ENCODE measurements at places on chromosomes 6 and 20.

DNA sequence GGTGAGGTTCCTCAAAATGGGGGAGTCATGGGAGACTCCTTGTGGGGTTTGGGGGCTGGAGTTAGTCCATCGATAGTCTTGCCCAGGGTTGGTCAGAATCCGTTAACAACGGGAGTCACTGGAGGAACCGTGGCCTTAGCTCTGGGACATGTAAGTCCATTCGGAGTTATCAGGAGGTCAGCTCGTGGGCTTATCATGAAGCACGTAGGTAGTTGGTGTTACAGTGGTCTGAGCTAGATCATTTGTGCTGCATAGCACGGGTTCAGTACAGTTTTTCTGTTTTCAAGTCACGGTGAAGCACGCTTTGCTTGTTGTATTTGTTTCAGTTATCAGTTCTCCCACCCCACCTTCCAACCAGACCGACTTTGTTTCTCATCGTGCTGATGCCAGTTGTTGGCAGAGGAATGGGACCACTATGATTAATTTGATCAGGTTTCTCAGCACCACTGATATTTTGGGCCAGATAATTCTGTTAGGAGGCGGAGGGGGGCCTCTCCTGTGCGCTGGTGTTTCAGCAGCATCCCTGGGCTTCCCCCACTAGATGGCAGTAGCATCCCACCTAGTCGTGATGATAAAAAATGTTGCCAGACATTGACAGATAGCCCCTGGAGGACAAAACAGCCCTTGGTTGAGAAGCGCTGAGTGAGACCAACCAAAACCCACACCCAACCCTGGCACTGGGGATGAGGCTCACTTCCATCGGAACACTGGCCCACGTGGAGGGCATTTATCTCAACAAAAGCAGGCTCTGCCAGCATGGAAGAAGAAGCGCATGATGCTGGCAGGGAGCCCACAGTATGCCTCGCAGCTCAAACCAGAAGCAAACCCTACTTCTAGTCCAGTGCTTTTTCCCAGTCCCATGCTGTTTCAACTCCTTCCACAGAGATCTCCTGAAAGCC, 2.2 kb upstream of the APMAP start:
- peak; percentile 84 for DNase-seq

- no peak for DNase-seq
Measured at GRCh38 chr6:132690678-132691077, 23.2 kb downstream of the VNN1 start.

- DNase-seq: no peak
Measured at GRCh38 chr6:149468179-149468578, 16.6 kb downstream of the ZC3H12D start.

DNA sequence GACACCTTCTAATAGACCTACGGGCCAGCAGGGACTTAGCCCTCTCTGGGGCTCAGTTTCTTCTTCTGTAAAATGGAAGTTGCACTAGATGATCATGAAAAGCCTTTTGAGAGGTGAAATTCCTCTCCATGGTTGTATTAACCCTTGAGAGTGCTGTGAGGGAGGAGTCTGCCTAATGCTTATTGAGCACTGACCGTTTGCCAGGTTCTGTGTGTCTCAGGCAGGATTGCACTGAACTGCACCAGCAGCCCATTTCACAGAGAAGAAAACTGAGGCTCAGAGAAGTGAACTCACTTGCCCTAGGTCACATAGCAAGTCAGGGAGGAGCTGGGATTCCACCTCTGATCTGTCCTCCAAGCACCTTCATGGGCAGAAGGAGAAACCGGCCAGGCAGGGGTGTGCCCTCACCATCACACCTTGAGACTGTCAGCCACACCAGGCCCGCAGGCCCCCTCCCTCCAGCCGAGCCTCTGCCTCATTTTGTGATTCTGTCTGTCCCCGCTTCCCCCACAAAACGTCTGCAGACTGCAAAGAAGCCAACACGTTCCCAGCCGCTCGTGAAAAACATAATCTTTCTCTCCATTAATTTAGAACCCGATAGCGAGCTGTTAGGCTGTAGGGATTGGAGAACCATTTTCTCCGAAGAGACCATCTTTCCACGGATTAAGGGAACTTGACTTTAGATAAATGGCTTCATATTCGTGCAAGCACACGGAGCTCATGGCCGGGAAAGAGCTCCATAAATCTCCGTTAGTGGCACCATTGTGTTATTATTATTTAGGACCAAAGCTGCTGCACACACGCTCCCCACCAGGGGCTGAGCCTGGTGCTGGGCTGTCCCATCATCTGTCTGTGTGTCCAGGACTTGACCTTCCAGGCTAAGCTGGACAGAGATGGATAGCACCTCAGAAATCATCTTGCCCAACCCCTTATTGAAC, 46.0 kb downstream of the KIAA1755 start:
- DNase-seq: no peak

GRCh38 chr6:161462148-161462547, 188.3 kb upstream of the AGPAT4 start:
- DNase-seq: no peak

DNA sequence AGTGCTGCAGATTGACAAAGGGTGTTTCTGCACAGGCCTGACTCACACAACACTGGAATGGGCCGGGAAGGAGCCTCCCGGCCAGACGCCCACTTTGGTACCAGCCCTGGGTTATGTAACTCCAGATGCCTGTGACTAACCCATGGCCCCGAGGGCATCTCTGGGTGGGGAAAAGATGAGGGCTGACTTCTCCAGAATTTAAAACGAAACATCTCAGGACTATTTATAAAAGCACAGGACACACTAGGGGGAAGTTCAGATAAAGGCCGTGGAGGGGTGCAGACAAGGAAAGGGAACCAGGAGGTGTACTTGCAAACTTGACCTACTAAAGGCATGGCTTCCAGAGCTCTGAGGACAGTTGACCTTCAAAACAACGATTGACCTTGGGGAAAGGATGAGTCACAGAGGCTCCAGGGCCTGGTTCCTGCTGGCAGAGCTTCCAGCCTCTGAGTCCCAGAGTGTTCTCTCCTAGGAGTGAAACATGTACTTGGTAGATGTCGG, 196.9 kb downstream of the NFATC2 start:
- DNase-seq: peak; percentile 62

DNA sequence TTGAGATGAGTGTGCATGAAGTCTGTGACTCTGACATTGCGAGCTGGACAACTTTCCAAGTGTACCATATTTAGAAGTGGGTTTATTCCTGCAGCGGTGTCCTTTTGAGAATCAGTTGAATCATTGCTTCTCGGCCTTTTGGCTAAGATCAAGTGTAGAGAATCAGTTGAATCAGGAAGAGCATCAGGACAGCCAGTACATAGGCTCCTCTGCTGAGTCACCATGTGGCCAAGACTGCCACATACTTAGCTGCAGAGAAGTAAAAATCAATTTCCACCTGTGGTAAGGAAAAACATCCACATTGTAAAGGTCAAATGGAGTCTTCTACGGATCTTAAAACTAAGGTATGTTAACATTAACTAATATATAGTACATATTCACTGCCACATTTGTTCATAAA, 428.4 kb upstream of the MARCKS start:
- no peak for DNase-seq

GRCh38 chr6:64679416-64679815, 1027.6 kb downstream of the EYS start:
- DNase-seq: no peak

- DNase-seq: no peak
Measured at GRCh38 chr6:165008971-165009370, 300.4 kb downstream of the C6orf118 start.

GRCh38 chr6:129672881-129673631, 36.9 kb downstream of the ARHGAP18 start:
- DNase-seq: no peak

DNA sequence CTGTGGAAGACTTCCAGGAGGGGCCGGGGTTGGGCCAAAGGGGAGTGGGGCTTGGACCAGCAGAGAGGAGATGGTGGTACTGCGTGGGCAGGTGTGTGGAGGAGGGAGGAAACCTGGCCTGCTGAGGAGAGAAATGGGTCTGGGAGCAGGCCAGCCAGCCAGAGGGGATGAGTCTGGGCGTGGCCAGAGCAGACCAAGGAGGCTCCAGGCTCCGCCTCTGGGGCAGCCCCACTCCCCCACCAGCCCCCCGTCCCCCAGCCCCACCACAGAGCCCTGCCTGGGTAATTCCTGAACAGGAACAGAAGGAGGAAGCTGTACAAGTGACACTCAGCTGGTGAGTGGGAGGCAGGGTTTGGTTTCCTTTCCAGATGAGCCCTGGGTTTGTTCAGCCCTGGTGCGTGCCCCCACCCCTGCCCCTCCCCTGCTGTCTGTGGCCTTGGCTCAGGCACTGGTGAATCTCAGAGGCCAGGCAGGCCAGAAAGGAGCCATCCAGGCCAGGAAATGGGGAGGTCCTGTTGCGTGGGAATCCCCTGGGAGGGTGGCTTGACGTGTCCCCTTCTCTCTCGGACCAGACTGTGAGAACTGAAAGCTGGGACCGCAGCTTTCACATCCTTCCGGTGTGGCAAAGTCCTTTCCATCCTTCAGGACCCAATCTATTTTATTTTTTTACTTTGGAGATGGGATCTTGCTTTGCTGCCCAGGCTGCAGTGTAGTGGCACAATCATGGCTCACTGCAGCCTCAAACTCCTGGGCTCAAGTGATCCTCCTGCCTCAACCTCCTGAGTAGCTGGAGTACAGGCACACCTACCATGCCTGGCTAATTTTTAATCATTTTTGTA, 9.4 kb upstream of the SRC start:
- DNase-seq: no peak

GRCh38 chr6:36946526-36946925, 8.0 kb upstream of the PI16 start:
- no peak for DNase-seq

DNA sequence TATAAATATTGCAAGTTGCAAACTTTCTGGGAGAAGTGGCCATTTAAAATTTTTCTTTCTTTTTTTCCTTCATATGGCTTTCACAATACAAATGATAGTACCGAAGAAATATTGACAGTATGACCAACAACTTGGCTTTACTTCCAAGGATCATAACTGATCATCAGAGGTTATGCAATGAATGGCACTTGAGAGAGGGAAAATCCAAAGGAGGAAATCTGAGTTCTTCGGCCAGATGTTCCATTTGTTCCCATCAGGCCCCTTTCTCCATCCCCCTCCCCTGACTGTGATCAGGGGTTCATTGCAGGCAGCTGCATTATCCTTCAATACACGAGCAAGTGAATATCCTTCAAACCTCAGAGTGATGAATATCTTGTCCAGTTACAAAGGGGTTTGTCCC, 130.0 kb upstream of the UST start:
- no peak for DNase-seq

GRCh38 chr20:63653041-63653973, at the start of gene STMN3:
Gene STMN3, minus strand, starts transcription at chr20:63653424. Its CDS starts 79 bp downstream, at chr20:63653345.
- DNase-seq: peak; percentile 81

DNA sequence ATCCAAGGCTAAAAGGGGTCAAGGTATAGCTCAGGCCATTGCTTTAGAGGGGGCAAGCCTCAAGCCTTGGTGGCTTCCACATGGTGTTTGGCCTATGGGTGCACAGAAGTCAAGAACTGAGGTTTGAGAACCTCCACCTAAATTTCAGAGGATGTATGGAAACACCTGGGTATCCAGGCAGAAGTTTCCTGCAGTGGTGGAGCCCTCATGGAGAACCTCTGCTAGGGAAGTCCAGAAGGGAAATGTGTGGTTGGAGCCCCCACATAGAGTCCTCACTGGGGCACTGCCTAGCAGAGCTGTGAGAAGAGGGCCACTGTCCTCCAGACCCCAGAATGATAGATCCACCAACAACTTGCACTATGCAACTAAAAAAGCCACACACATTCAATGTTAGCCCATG, 678.7 kb upstream of the ADGRB3 start:
- DNase-seq: no peak

- no peak for DNase-seq
Measured at GRCh38 chr20:49288784-49289696, 11.2 kb upstream of the ZNFX1 start.

GRCh38 chr6:170031684-170032121, 259.2 kb downstream of the DLL1 start:
- DNase-seq: no peak

DNA sequence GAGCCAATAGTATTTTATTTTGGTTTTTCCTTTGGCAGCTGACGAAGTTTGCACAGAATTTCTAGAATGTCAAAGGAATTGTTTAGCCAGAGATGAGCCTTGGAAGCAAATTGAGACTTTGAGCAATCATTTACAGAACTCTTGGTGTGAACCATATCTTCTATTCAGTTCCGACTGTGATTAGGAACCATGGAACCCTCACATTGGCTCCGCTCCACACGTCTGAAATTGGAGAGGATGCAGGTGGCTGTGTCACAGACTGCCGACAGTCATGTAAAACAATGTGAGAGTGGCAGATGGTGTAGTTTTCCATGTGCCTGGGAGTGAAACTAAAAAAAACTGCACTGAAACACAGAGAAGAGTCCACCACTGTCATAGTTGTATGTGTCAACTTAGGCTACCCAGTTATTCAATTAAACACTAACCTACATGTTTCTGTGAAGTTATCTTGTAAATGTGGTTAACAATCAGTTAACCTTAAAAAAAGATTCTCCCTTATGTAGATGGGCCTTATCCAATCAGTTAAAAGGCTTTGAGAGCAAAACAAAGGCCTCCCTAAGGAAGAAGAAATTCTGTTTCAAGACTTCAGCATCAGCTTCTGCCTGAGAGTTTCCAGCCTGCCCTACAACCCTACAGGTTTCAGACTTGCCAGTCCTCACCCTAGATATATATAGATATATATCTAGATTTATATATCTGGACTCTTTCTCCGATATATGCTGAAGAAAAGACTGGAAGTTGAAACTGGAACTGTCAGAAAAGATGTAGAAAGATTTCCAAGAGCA, 3.3 kb upstream of the HMGN4 start:
- DNase-seq: no peak

DNA sequence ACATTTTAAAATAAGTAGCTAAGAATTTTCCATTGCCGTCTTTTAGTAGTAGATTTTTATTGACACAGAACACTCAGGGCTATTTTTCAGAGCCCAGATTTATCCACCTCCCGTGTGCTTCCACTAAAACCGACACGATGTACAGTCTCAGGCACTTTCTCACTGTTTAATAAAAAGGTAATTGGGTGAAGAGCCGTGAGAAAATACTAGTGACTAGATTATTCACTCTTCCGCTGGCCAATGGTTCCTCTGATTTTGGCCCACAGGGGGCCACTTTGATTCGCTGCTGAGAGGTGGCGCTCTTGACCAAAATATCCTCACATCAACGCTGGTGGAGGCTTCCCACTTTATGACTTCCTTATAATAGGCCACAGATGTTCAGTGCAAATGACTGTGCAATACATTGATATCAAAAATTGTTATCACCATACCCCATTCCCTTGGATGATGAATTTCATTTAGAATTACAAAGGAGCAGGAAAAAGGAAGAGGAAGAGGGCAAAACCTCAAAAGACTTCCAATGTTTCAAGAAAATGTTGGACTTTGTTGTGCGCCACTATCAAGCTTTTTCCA, 12.3 kb upstream of the HDDC2 start:
- peak; percentile 82 for DNase-seq
